ENCODE measurements at places on chromosomes 2 and 18.

DNA sequence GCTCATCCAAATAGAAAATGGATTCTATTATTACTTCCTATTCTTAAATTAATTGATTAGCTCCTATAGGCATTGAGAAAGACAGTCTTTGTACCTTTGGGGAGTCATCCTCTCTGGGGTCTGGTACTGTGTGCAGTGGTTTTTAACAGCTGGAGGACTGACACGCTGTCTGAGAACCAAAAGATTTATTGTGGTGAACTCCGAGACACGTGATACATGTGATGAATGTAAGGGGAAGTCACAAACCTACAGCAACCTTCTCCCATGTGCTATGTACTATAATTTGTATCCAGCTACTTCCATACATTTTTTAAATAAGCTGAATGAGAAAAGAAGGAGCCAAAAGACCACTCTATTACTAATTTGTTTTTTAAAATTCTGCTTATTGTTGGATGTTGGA is 133.7 kb downstream of the GALNT3 start:
- DNase-seq: no peak

DNA sequence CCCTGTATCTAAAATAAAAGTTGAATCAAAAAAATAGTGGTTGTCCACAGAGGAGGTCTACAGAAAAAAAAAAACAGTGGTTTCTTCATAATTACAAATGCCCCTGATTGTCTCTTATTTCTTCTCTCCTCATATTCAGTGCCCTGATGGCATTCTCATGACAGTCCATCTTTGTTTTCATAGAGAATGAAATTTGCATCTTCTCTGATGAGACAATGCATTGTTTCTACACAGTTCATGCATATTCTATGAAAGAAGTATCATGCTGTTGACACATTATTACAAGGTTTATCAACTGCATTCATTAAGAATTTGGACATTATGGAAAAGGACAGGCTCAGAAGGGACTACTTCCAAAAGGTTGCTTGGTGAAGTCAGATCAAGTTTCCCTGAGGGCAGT is 59.5 kb downstream of the LHCGR start:
- no peak for DNase-seq

GRCh38 chr2:144948205-144948855 is 428.4 kb upstream of the ZEB2 start:
- DNase-seq: no peak

- DNase-seq: peak; percentile 99
Observed at GRCh38 chr2:27370026-27370815, at the start of the genes EIF2B4 and SNX17. Gene EIF2B4 (minus strand): TSS chr2:27370338. CDS start chr2:27370314, 24 bp downstream. Gene SNX17 (plus strand): TSS chr2:27370616. CDS start chr2:27370744, 128 bp downstream.

DNA sequence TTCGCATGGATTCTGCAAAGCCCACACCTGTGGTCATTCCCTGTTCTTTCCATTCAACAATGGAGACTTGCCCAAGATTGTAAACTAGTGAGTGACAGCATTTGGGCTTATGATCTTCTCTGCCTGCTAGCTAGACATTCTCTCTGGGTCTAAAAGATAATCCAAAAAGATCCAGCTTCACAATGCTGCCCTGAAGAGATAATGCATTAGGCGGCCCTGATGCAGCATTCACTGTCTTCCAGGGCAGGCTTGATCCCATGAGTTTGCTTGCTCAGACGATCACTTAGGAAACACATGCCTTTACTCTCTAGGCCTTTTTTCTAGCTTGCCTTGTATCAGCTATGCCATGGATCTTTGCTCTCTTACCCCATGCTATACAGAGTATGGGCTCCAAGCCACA is 196.1 kb downstream of the SETBP1 start:
- DNase-seq: no peak

DNA sequence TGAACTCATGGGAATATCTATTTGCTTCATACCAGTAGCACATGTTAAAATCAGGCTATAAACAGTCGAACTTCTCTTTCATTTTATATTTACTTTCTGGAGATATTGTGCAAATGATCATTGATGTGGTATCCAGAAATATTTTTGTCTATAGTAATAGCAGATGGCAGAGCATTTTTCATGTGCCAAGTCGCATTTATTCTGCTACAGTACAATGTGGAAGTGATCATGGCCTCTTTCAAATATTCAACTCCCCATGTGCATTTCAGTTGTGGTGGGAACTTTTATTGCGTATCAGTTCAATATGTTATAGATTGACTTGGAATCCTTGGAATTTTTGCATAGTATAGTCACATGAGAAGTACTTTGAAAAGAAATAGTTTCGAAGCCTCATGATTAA is 57.4 kb downstream of the RHBDD1 start:
- DNase-seq: no peak

- no peak for DNase-seq
Observed at GRCh38 chr2:213609570-213610170, 325.4 kb downstream of the SPAG16 start.

DNA sequence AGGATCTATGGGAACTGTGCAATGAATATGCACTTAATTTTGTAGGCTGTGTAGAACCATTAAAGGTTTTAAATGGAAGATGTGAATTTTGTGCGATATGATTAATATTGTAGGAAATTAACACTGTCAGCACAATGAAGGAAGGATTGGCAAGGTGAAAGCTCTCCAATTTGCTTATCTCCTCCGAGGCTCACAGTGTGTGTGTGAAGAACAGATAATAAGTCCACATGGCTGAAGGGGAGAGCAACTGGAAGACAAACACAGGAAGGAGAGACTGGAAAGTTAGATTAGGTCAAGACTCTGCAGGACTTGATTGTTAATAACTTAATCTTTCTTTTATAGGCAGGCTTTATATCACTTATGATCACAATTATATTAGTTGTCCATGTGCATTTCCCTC is 269.7 kb upstream of the VRK2 start:
- no peak for DNase-seq

- no peak for DNase-seq
Observed at GRCh38 chr18:24611075-24611474, 150.6 kb downstream of the HRH4 start.

DNA sequence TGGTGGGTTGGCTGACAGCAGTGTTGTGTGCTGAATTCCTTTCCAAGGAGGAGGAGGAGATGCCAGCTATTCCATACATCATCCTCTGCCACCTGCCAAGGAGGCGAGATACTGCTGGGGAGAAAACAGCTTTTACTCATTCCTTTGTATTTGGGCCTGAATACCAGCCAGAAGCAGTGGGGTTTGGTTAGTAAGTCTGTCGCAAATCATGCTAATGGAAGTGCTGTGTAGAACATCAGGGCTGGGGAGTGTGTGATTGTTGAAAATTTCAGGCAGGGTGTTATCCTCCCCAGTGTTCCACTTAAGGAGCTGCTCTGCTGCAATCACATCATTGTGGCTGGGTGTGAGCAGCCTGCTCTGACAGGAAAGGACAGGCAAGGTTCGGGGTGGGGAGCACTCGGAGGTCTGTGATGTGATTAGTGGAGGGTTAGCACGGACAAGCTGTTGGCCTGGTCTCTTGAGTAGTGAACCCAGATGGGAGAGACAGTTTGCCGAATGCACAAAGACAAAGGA is 128.2 kb upstream of the DLX2 start:
- DNase-seq: no peak

- DNase-seq: peak; percentile 68
Observed at GRCh38 chr2:226483745-226484619, 315.6 kb downstream of the IRS1 start.

DNA sequence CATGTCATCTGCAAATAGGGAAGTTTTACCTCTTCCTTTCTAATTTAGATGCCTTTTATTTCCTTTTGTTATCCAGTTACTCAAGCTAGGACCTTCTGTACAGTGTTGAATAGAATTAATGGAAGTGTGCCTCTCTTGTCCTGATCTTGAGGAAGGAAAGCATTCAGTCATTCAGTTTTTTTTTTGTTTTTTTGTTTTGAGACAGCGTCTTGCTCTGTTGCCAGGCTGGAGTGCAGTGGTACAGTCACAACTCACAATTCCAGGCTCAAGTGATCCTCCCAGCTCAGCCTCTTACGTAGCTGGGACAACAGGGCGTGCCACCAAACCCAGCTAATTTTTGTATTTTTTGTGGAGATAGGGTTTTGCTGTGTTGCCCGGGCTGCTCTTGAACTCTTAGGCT is 203.9 kb upstream of the ALPP start:
- DNase-seq: no peak

- no peak for DNase-seq
Observed at GRCh38 chr2:8954990-8955389, 48.5 kb downstream of the MBOAT2 start.

DNA sequence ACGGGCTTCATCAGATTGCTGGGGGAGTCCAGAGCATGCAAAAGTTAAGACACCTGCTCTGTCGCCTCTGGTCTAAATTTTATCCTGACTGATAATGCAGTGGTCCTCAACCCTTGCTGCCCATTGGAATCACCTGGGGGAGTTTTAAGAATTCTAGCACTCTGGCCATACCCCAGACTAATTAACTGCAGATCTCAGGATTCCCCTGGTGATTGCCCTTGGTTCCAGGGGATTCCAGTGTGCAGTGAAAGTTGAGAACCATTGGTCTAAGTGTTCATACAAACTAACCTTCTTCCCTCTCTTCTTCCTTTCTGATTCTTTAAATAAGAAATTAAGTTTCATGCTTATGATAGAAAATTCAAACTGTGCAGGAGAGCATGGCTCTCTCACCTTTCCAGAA is 105.7 kb upstream of the MGAT5 start:
- DNase-seq: no peak

DNA sequence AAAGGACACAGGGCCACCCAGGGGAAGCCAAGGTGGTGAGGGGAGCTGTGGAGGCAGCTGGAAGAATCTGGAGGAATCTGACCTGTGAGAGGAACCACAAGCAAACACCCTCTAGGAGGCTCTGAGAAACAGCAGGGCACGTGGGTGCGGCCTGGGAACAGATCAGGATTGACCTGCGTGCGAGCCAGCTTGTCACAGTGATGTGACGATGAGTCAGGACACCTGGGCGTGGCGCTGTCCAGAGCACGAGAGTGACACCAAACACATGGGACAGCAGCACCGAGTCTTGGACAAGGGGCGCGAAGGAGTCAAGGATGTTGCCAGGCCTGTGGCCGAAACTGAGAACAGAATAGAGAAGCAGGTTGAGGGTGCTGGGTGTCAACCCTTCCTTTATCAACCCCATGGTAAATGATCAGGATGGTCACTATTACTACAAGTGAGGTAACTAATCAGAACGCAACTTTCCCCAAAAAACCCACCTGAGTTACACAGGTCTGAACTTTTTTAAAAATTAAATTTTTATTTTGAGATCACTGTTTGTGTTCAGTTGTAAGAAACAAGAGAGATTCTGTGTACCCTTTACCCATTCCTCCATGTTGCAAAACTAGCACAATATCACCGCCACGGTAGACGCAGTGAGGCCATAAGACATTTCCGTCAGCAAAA is 637 bp upstream of the SFT2D3 start:
- peak; percentile 95 for DNase-seq

DNA sequence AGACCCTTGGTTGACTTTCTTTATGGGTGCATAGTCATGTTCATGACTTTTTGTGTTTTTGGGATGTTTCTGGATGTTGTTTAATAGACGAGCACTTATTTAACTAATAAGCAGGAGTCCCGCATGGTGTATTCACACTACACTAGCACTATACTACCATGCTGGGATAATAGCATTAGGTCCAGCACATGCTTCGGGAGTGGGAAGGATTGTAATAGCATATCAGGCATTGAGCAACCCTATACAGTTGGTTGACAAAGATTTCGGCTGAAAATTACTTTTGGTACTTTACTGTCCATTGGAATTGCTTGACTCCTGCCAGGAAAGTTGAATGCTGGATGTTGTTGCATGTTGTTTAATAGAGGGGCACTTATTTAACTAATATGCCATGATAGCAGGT is 2.8 kb downstream of the SH3RF3 start:
- DNase-seq: no peak

- DNase-seq: no peak
Observed at GRCh38 chr2:60527762-60528161, 25.7 kb downstream of the BCL11A start.

DNA sequence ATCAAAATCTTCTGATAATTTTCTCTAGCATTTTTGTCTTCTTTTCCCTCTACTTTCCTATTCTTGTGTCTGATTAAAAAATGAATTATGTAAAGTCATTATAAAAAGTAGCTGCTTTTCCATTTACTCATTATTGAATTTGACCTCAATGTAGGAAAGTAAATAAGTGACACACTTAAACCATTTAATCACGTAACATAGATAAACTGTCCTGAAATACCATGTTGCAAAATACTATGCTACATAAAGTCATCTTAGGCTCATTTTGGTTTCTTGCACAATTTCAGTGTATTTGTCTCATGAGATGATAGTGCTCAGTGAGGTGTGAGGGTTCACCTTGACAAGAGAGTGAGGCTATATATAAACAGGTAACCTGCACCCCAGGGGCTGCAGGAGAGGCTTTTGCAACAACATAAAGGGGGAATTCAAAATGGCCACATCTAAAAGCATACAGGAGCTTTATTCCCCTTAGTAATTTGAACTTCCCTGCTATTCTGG is 502.7 kb downstream of the RNF144A start:
- no peak for DNase-seq

- DNase-seq: no peak
Observed at GRCh38 chr2:194343167-194343566, 1313.9 kb upstream of the SLC39A10 start.

- DNase-seq: no peak
Observed at GRCh38 chr2:54555318-54555837, 99.3 kb downstream of the SPTBN1 start.

GRCh38 chr2:180554330-180554729 is 426.1 kb upstream of the UBE2E3 start:
- no peak for DNase-seq

GRCh38 chr18:13471971-13472628 is 253.5 kb downstream of the LDLRAD4 start:
- no peak for DNase-seq

- no peak for DNase-seq
Observed at GRCh38 chr18:79608999-79609461, 70.6 kb upstream of the CTDP1 start.

DNA sequence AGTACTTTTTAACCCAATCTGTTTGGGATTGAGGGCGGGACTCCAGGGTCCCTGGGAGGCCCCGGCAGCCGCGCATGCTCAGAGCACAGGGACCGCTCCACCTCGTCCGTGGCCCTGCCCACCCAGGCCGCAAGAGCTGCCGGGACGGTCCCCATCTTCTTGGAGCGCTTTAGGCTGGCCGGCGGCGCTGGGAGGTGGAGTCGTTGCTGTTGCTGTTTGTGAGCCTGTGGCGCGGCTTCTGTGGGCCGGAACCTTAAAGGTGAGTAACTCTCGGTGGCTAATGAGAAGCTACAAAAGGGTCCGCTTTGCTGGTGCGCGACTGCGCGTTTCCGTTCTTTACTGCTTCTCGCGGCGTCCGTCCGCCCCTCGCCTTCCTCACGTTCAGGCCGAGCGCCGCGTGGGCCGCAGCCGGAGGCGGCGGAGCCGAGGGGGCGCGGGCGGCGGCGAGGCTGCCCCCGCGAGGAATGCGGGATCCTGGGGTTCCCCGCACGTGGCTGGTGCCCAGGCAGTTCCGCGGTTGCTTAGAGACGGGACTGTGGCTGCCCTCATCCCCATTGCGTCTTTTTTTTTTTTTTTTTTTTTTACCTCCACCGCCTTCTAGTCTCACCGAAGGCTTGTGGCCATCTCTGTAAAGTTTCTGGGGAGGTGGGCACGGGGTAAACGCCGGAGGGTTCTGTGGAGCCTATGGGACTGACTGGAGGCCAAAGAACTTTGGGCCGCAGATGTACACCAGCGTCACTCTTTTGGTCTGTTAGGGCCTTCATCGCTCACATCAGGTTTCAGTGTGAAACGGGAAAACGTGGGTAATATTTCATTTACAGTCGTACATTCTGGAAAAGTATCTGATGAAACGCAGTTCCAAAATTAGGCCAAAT is at the start of gene SSB:
SSB (plus strand) TSS at position 154 of the 875 bp plus-strand sequence. CDS start 2,090 bp downstream, outside the sequence.
- DNase-seq: peak; percentile 84

- no peak for DNase-seq
Observed at GRCh38 chr2:241629762-241630435, 7.1 kb downstream of the THAP4 start.

All from PC-9 (cell line).